ENCODE measurements at places on chromosomes 11 and 22. TPM values are rescaled to one million over a fixed set of nuclear protein-coding genes. Genes with fewer than 3 reads are reported as not detected.

DNA sequence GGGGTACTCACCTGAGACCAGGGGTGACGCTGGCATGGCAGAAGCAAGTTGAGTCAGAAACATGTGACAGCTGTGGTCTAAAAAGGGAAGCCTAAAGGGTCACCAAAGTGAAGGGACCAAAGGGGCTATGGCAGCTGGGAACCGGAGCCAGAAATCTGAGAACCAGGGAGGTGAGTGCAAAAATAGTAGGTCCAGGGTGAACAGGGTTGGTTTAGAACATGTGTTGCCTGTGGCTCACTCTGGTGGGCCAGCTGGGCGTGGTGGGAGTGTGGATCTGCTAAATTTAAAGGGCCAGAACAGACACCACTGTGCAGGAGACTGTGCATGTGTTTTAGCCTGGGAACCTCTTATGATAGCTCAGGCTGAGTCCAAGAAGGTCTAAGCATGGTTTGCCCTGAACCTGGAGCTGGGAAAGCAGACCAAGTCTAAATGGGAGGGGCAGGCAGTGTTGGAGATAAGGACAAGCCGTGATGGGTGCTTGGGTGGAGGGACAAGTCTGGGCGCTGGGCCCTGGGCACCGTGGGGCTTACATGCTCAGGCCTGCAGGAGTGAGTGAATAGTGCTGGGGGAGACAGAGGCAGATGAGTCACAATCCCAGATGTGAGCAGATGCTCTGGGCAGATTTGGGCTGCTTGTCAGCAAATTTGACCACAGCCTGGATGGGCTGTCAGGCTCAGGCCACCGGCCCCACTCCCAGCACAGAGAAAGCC, 41.4 kb upstream of the ZBED5 start:
- peak; percentile 12 for DNase-seq

- DNase-seq: peak; percentile 70
Measured at GRCh38 chr22:20750461-20751184, 23.3 kb upstream of the SERPIND1 start.

The YPEL1 gene
- total RNA-seq: 6.3 TPM

The MAPK11 gene
- 2.8 TPM for total RNA-seq

DNA sequence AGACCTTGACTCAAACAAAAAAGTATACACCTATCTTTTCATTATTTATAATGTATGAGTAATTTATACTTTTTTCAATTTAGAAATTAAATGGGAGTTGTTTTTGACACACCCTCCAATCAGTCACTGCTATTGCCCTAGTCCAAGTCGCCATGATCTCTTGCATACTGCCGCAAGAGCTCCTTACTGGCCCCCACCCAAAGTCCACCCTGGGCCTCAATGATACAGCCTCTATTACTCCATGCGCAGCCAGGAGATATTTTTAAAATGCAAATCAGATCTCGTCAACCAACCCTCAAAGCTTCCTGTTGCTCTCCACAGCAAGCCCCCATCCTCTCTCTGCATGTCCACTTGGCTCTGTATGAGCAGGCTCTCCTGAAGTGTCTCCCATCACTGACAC, 12.8 kb upstream of the LMO1 start:
- no peak for DNase-seq

GRCh38 chr11:79098146-79098545, 342.7 kb downstream of the TENM4 start:
- no peak for DNase-seq

DNA sequence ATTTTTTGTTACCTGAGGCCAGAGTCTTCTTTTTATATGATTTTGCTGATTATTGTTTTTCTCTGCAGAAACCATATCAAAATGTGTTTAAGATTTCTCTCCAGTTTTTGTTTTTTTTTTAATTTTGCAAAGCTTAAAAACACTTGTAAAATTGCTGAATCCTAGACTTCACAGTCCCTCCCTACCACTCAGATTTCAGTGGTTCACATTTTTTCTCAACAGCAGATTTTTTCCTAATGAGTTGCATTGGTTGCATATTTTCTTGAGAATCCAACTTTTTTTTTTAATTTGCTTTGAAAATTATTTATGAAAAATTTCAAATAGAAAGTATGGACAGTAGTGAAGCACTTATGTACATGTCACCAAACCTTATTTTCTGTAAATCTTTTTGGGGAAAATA, 5.8 kb downstream of the ARL14EP start:
- no peak for DNase-seq

The OR5B21 gene
- total RNA-seq: not detected

The CYTH4 gene
- total RNA-seq: 4.4 TPM

The FAM180B gene
- total RNA-seq: 1.0 TPM

- DNase-seq: no peak
Measured at GRCh38 chr11:14746857-14747395, 103.3 kb downstream of the PDE3B start.

DNA sequence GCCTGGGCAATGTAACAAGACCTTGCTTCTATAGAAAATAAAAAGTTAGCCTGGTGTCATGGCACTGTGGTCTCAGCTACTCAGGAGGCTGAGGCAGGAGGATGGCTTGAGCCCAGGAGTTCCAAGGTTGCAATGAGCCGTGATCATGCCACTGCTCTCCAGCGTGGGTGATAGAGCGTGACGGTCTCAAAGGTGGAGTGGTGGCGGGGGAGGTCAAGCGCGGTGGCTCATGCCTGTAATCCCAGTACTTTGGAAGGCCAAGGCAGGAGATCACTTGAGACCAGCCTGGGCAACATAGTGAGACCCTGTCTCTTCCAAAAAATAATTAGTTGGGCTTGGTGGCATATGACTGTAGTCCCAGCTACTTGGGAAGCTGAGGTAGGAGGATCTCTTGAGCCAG, 16.7 kb upstream of the PISD start:
- DNase-seq: peak; percentile 6

DNA sequence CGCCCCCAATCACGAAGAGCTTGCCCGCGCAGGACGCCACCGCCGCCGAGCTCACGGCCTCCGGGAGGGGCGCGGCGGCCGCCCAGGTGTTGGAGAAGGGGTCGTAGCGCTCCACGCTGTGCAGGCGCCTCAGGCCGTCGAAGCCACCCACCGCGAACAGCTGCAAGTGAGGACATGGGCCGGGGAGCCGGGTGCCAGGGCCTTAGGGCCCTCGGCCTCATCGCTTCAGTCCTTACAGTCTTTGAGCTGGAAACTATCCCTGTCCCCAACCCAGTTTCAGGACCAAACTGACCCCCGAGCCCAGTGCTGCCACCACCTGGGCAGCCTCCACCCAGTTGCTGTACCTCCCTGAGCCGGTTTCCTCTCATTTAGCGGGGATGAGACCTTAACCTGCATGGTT, 7.6 kb downstream of the KLHL35 start:
- DNase-seq: no peak

The XKR3 gene
- total RNA-seq: not detected

The NEFH gene
- total RNA-seq: 0.27 TPM

The ALDH3B1 gene
- 3.8 TPM for total RNA-seq

DNA sequence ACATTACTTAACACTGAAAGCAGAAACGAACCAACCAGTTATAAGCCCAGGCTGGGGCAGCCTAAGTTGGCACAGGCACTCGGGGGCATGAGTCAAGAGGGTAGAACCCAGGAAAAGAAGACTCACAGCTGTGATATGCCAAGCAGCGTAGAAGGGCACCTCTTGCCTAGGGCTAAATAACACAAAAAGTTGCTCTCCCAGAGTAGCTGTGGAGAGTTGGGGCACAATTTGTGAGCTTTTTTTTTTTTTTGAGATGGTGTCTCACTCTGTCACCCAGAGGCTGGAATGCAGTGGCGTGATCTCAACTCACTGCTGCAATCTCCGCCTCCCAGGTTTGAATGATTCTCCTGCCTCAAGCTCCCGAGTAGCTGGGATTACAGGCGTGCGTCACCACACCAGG, 8.8 kb downstream of the CLMP start:
- DNase-seq: no peak

The SGSM1 gene
- 5.3 TPM for total RNA-seq

The SYCE3 gene
- total RNA-seq: 4.3 TPM

The HBE1 gene
- total RNA-seq: not detected

- DNase-seq: peak; percentile 70
Measured at GRCh38 chr11:47715082-47715669, at the start of gene AGBL2. Gene AGBL2 (minus strand): TSS chr11:47715369. CDS start chr11:47714650, 719 bp downstream.

GRCh38 chr22:44753189-44754042, 1.0 kb downstream of the ARHGAP8 start:
- DNase-seq: peak; percentile 75

DNA sequence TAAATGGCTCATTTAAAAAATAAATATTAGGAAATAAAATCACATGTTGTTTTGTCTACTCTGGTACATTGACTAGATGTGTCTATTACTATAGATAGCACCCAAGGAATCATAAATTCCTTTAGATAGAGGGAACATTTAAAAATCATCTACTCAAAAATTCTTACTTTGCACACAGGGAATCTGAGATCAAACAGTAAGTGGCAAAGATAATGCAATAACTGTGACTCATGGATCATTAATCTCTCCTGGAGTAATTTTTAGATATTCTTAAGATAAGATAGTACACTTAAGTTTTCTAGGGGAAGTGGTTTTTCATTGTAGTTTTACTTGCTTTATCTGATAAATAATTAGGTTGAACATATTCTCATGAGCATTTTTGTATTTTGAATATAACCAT, 468.9 kb downstream of the LUZP2 start:
- DNase-seq: no peak

GRCh38 chr11:13338427-13339069, 61.0 kb downstream of the BMAL1 start:
- DNase-seq: peak; percentile 44

The NRXN2 gene
- total RNA-seq: 5.6 TPM

DNA sequence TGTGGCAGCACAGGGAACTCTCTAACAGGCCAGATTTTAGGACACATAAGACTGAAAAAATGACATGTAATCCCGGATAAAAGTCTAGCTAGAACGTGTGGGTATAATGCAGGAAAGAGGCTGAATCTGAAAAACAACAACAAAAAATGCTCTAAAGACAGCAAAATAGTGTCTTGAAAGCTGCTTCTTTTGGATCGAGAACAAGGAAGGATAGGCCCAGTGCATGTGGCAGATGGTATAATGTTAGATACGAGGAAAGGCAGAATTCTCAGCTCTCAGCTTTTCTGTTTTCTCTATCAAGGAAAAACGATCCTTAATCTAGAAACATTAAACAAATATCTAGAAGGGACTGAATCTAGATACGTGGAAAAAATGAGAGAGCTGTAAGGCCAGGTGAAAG, 33.8 kb upstream of the PARVA start:
- DNase-seq: no peak

GRCh38 chr11:120522736-120523135, 11.2 kb downstream of the GRIK4 start:
- DNase-seq: no peak

- DNase-seq: no peak
Measured at GRCh38 chr11:73875380-73875779, 1.3 kb downstream of the COA4 start.

DNA sequence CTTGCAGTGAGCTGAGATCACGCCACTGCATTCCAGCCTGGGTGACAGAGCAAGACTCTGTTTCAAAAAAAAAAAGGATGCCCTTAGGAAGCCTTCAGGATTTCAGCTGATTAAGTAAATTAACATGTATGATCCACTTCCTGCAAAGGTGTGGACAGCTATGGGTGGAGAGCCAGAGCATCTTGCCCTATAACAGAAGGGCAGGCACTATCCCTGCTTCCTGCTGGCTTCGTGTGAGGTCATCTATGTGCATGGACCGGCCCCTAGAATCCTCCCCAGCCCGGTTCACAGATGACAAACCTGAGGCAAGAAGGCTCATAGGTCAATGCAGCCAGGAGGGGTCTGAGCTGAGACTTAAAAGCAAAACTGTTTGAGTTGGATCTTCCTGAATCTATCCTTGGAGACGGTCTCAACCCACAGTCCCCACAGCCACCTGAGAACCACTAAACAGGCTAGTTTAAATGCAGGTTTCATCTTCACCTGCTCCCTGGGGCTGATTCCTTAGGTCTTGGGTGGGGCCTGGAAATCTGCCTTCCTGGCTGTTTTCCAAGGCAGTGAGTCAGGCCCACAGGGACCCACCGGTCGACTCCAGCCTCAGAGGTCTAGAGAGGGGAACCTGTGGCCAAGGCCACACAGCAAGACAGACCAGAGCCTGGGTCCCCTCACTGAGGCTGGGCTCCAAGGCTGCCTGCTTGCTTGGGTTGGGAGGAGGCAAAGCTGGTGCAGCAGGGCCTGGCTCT, 55.2 kb upstream of the MPEG1 start:
- DNase-seq: no peak

The MPEG1 gene
- 11.9 TPM for total RNA-seq

DNA sequence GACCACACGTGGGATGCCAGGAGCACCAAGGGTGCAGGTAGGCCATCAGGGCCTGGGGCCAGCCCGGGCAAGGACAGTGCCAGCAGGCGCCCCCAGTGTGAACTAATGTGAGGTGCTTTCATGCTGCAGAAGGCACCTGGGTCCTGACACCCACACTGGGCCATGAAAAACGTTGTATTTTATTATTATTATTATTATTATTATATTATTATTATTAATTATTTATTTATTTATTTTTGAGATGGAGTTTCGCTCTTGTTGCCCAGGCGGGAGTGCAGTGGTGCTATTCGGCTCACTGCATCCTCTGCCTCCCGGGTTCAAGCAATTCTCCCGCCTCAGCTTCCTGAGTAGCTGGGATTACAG, 1267.3 kb downstream of the BRD1 start:
- no peak for DNase-seq

DNA sequence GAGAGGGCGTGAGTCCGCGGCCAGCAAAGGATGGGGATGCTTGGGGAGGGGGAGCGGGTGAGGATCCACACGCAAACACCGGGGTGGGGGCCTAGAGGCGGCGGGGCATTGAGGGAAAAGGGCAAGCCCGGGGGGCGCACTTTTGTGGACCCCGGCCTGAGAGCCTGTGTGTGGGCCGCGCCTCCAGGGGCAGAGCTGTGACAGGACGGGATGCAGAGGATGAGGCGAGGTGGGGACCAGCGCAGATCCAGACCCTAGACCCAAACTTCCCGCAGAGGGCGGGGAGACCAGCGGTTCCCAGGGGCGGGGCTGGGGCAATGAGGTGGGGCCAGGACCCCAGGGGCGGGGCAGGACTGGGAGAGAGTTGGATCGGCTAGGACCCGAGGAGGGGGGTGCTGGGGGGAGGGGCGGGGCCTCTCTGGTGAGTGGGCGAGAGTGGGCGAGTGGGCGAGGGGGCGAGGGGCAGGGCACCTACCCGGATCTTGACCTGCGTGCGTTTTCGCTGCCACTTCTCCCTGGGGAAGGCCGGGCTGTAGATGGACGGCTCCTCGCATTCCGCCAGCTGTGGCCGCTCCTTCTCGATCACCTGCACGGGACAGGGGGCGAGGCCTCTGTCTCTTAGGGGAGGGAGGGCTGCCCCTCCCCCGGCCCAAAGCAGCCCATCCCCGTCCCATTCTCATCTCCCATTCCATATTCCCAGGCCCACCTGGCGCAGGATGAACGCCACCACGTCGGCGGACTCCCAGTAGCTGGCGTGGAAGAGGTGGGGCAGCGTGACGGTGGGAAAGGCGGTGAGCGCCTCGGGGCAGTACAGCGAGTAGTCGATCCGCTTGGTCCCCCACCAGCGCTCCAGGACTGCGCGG, 10.6 kb downstream of the PITPNM1 start:
- DNase-seq: no peak

The FDXACB1 gene
- total RNA-seq: 1.8 TPM

GRCh38 chr11:36449561-36450096, 60.4 kb downstream of the TRAF6 start:
- DNase-seq: no peak

The IGF2 gene
- 26.6 TPM for total RNA-seq
